OCI-M1 (cell line): ENCODE measurements at places on chromosomes 11 and 22.
A peak's percentile ranks its signal among the peaks of the same experiment; 100 is the strongest.

- no peak for DNase-seq
Measured at GRCh38 chr11:47288066-47288465, 18.1 kb downstream of the MADD start.

DNA sequence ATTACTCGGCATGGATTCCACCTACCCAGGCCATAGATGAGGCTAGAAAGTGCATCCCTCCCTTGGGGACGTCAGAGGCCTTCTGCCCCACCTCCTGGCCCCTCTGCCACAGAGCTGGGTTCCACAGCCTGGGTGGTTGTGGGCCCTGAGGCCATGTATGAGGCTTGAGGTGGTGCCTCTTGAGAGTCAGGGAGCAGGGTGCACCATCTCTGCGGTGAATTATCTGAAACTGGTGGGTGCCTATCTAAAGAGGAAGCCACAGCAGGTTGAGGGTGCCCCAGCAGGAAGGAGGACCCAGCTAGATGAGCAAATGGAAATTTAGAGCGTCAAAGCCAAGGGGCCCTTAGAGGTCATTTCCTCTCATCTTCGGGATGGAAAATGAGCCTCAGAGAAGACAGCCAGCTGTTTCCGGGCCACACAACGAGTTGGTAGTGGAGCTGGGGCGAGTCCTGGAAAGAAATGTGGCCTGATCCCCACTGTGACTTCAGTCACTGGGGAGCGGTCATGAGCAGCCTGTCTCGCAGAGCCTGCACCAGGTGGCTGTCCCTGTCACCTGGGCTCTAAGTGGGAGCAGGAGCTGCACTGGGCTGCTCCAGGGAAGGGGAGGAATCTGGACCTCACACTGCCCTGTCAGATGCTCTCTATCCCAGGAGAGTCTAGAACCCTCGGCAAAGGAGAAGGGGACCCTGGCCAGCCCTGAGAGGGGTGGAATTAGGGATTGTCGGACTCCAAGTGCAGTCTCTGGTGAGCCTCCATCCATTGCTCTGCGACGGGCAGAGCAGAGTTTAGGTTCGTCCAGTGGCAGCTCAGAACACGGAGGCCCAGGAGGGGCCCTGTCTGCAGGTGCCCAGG, 7.3 kb downstream of the ADORA2A start:
- DNase-seq, result peak; percentile 91

DNA sequence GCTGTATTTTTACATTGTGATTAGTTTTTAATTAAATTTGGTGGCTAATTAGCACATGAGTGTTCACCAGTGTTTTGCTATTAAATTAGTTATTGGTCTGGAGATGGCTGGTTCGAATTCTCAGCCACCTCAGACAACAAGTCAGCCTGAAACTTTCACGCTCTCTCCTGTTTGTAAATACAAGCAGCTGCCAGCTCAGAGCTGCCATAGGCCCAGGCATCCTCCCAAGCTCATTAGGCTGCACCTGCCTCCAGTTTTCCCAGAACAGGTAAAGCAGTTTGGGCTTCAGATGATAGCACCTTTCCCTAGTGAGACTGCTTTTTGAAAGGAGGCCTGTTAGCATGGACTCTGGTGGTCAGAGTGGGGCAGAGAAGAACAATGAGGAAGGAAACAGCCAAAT, 156.8 kb downstream of the NAV2 start:
- no peak for DNase-seq

- no peak for DNase-seq
Measured at GRCh38 chr11:118068206-118068944, 8.5 kb upstream of the TMPRSS4 start.

- peak; percentile 17 for DNase-seq
Measured at GRCh38 chr22:37331856-37332536, 49.7 kb downstream of the CYTH4 start.

- DNase-seq, result no peak
Measured at GRCh38 chr11:125494974-125495725, 915 bp downstream of the FEZ1 start.

DNA sequence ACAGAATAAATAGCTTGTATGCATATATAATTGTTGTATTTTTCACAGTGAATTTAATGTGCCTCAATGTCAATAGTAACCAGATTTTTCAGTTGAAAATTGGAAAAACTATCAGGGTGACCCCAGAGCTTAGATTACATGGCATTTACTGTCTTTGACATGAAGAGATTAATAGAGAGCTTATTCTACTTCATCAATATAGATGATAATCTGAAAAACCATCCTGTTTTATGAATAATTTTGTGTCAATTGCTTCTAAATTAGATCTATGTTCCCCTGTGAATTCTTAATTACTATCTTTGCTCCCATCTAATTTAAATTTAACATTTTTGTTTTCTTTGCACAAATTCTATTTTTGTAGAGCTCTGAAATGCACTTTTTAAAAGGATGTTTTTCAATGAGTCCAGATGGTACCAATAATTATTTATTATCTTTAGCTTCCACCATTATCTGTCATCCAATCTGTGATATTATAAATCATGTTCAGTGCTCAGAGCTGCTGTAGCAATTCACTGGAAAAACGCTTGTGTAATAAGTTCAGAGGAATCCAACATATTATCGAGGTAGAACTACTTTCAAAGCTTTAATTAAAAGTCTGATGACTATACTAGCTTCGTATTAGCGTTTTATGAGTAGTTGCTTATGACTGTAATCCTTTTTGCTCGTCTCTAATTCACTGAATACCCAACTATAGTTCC, 291.4 kb downstream of the JRKL start:
- DNase-seq, result no peak

DNA sequence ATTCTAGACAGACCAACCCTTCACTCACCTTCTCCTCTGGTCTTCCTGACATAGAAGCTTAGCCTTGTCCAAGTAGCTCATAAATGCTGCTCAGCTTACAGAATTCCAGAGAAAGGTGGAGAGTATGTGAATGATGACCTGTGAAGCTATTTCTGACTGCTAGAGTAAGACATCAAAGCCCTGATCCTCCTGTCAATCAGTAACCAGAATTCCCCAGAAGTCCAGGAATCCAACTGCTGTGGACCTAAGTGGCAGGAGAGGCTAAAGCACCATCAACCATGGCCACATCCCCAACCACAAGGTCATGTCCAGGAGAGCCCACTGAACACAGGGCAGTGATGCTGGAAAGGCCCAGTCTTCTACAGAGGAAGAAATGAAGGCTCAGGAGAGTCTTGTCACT, 2.6 kb downstream of the OR51G2 start:
- no peak for DNase-seq

DNA sequence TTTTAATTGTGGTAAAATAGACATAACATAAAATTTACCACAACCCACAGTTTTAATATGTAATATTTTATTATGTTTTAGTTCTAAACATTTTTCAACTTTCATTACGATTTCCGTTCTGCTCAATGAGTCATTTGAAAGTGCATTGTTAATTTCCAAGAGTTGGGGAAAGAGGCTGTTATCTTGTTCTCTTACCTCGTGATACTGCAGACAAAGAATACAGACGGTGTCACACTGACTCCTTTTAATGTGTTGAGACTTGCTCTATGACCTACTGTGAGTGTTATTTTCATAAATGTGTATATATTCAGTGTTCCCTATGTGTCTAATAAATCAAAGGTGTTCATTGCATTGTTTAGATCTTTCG, 10.8 kb upstream of the RAC2 start:
- peak; percentile 71 for DNase-seq

DNA sequence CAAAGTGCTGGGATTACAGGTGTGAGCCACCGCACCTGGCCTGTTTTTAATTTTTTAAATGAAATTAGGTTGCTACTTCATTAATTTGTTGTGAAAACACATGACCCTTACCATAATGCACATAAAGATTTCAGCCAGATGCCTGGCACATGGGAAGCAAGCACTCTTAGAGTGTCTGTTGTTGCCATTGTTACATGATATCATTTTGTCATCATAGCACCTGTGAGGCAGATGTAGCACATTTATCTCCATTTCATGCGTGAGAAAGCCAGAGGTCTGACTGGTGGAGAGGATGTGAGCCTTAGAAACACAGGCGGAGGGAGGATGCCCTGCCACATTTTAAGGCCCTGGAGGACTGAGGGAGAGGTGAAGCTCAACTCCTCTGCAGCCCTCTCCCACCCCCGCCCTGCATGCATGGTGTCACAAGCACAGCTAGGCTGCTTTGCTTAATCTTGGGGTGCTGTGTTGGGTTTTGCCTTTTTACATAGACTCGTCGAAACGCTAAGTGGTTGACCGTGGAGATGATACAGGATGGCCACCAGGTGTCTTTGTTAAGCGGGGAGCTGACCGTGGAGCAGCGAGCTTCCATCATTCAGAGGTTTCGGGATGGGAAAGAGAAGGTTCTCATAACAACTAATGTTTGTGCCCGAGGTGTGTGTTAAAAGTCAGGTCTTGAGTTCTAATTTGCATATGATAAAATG, 14.0 kb downstream of the DDX25 start:
- DNase-seq, result no peak

- no peak for DNase-seq
Measured at GRCh38 chr11:13902523-13902922, 60.0 kb upstream of the SPON1 start.

DNA sequence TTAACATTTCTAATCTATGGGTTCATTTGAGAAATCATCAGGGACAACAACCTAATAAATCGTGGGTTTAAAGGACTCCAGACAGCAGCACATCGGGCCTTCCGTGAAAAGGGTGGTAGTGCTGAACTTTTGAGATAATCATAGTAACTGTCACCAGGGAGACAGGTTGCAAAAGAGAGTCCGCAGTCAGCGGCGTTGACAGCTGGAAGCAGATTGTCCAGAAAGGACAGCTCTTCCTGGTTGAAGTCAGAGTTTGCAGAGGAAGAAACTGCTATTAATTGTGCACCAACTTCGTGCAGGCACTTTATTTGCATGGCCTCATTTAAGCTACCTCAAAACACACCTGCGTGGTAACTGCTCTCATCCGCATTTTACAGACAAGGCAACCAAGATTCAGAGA, 20.5 kb upstream of the ISX start:
- DNase-seq, result no peak

DNA sequence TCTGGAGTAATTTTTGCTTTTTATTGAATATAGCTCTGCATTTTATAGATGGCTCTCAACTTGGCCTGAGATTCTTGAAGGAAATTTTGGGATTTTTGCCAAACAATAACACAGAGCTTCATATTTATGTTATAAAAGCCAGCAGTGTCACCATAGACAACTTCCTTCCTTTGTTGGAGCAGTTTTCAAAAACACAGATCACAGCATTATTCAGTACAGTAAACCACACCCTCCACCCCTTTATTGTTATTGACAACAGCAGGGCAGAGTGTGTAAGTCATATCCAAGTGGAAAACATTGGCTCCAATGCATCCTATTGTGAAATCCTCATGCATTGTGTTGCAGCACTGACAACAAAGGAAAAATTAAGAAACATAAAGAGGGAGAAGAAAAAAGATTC, 62.6 kb upstream of the PRSS23 start:
- DNase-seq, result no peak

GRCh38 chr11:119051440-119052162, 5.4 kb downstream of the HYOU1 start:
- no peak for DNase-seq

- no peak for DNase-seq
Measured at GRCh38 chr11:92297567-92298553, 73.2 kb downstream of the FAT3 start.

- no peak for DNase-seq
Measured at GRCh38 chr22:44297470-44298061, 15.2 kb downstream of the SHISAL1 start.

DNA sequence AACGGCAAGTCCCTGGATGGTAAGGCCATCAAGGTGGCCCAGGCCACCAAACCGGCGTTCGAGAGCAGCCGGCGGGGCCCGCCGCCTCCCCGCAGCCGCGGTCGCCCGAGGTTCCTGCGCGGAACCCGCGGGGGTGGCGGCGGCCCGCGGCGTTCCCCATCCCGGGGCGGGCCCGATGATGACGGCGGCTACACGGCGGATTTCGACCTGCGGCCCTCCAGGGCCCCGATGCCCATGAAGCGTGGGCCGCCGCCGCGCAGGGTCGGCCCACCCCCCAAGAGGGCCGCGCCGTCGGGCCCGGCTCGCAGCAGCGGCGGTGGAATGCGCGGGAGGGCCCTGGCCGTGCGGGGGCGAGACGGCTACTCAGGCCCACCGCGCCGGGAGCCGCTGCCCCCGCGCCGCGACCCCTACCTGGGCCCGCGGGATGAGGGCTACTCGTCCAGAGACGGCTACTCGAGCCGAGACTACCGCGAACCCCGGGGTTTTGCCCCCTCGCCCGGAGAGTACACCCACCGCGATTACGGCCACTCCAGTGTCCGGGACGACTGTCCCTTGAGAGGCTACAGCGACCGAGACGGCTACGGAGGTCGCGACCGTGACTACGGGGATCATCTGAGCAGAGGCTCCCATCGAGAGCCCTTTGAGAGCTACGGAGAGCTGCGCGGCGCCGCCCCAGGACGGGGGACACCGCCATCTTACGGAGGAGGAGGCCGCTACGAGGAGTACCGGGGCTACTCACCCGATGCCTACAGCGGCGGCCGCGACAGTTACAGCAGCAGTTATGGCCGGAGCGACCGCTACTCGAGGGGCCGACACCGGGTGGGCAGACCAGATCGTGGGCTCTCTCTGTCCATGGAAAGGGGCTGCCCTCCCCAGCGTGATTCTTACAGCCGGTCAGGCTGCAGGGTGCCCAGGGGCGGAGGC, 792 bp downstream of the RBMXL2 start:
- no peak for DNase-seq

GRCh38 chr11:129373489-129373953, 2.1 kb upstream of the BARX2 start:
- no peak for DNase-seq

GRCh38 chr11:105588001-105588400, 21.9 kb upstream of the GRIA4 start:
- no peak for DNase-seq

DNA sequence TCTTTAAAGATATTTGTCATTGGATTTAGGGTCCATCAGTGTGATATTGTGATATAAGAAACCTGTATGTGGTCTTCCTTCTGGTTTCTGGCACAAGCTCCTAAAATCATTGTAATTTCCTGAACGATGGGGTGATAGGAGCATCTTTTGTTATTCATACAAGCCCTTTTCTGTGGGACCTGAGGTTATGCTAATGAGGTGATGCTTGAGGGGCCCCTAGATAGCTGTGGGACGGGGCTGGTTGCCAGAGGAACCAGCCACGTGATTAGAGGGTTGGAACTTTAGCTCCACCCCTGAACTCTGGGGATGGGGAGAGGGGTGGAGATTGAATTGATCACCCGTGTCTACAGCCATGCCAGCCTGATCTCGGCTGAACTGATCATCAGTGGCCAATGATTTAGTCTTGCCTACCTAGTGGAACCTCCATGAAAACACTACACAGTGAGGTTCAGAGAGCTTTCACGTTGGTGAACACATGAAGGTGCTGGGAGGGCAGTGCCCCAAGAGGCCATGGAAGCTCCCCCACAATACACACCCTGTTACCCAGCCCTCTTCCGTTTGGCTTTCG, 62.8 kb downstream of the BCR start:
- DNase-seq, result peak; percentile 19
